ENCODE measurements at places on chromosomes 5 and 9.

DNA sequence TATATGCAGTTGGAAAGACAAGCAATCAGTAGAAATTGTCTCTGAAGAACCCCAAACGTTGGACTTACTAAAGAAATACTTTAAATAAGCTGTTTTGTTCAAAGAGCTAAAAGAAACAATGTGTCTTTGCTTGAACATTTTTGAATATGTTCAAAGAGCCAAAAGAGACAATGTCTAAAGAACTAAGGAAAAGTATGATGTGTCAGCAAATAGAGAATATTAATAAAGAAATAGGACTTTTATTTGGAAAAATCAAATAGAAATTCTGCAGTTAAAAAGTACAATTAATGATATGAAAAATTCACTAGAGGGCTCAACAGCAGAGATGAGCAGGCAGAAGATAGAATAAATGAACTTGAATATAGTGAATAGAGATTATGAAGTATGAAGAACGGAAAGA is 19.2 kb downstream of the TAS2R1 start:
- no peak for DNase-seq

DNA sequence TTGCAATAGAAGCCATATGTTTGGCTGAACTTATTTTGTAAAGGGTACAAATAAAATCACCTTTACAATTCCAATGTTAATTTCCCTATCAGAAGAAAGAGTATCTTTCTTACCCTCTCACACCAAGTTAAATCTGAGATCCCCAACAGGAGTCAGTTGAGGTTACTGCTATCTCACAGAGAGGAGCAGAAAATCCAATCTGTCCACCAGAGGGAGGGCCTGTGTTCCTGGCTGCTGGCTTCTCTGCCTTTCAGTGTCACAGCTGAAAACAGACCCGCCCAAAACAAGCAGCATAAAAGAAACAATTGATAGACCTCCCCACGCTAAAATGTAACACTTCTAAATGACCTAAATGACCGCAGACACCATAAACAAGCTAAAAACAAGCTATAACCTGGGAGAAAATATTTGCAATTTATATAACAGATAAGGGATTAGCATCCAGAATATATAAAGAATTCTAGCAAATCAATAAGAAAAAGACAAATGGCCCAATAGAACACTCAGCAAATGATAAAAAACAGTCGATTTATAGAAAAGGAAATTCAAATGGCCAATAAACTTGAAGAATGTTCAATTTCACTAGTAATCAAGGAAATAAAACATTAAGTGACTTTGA is 24.5 kb upstream of the MVB12B start:
- peak; percentile 77 for DNase-seq

GRCh38 chr5:154047324-154047723 is 8.6 kb downstream of the MFAP3 start:
- DNase-seq, result no peak

- DNase-seq, result peak; percentile 84
These were observed at the start of gene ARID3C for GRCh38 chr9:34628656-34629490. TSS of gene ARID3C (minus strand) at chr9:34629066. CDS start at chr9:34628014, 1,052 bp downstream.

DNA sequence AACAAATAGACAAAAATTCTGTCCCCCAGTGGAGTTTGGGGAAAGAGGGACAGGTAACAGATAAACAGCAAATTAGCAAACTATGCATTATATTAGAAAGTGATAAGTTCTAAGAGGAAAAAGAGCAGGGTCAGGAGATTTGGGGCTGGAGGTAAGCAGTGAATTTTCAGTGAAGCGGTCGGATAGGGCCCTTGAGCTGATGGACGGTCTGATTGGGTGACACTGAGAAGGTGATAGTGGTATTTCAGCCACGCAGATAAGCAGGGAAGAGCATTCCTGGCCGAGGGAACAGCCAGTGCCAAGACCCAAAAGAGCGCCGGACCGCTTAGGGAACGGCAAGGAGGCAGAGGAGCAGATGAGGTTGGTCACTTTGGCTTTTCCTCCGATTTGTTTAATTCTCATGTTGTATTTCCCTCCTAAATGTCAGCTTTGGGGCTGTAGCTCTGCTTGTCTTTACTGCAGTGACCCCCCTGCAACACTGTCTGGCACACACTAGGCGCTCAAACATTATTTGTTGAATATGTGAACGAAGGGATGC is 1.1 kb upstream of the PTPN3 start:
- DNase-seq, result no peak
